ENCODE measurements at places on chromosomes 16 and 17. TPM values are rescaled to one million over a fixed set of nuclear protein-coding genes. Genes with fewer than 3 reads are reported as not detected.

SPNS2 gene
- 57.5 TPM for polyA plus RNA-seq

CBX2 gene
- polyA plus RNA-seq = 16.9 TPM

PDE6G gene
- not detected for polyA plus RNA-seq

IL17C gene
- not detected for polyA plus RNA-seq

RNF43 gene
- polyA plus RNA-seq = not detected

PYY gene
- not detected for polyA plus RNA-seq

CLEC19A gene
- not detected for polyA plus RNA-seq

CES5A gene
- 0.62 TPM for polyA plus RNA-seq

RFNG gene
- polyA plus RNA-seq = 176 TPM

SEZ6 gene
- 17.4 TPM for polyA plus RNA-seq

ANKRD40CL gene
- polyA plus RNA-seq = not detected

TOP2A gene
- polyA plus RNA-seq = 5.3 TPM

ITGB4 gene
- not detected for polyA plus RNA-seq

PPL gene
- 0.66 TPM for polyA plus RNA-seq

NACA2 gene
- polyA plus RNA-seq = not detected

SEC14L1 gene
- polyA plus RNA-seq = 40.4 TPM

GPR142 gene
- polyA plus RNA-seq = not detected

ERN1 gene
- 2.3 TPM for polyA plus RNA-seq

KRT33A gene
- not detected for polyA plus RNA-seq

UTS2R gene
- polyA plus RNA-seq = not detected

CDYL2 gene
- polyA plus RNA-seq = 4.1 TPM

C17orf50 gene
- not detected for polyA plus RNA-seq

CEMP1 gene
- polyA plus RNA-seq = 0.46 TPM

STAT5B gene
- polyA plus RNA-seq = 47.4 TPM

CRLF3 gene
- 6.7 TPM for polyA plus RNA-seq

RABEP1 gene
- polyA plus RNA-seq = 61.1 TPM

GRAPL gene
- polyA plus RNA-seq = not detected

GLP2R gene
- polyA plus RNA-seq = not detected

XYLT1 gene
- polyA plus RNA-seq = 4.5 TPM

CCDC40 gene
- polyA plus RNA-seq = 15.0 TPM

NPIPB9 gene
- polyA plus RNA-seq = 3.5 TPM

GLYR1 gene
- polyA plus RNA-seq = 87.6 TPM

HBA2 gene
- not detected for polyA plus RNA-seq

MAP2K6 gene
- 9.1 TPM for polyA plus RNA-seq

MON1B gene
- 12.2 TPM for polyA plus RNA-seq

GOSR1 gene
- 12.4 TPM for polyA plus RNA-seq

DPEP1 gene
- polyA plus RNA-seq = 0.96 TPM

MMD gene
- polyA plus RNA-seq = 96.1 TPM

ATP2C2 gene
- polyA plus RNA-seq = not detected

TMC8 gene
- polyA plus RNA-seq = 0.24 TPM

STH gene
- polyA plus RNA-seq = not detected

CCP110 gene
- polyA plus RNA-seq = 38.4 TPM

GABARAPL2 gene
- polyA plus RNA-seq = 299 TPM

FOXC2 gene
- polyA plus RNA-seq = not detected

CCDC200 gene
- not detected for polyA plus RNA-seq
